Fibroblast of upper back skin (primary cell): ENCODE measurements at places on chromosomes 7 and 10.

DNA sequence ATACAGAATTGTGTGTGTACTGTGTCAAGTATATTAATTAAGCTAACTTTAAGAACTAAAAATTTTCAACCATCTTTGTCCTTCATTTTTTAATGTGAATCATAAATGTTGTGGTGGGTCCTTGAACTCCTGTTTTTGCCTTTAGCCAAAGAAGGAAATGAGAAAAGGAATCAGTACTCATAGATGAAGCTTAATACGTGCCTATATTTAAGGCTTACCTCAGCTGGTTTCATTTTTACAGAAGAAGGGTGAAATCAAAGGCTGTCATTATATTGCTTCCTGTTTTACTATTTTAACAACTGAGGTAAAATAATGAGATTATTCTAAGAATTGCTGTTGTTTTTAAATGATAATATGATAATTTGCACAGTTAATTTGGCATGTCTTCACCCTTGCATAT lies 6.3 kb upstream of the SNX13 start:
- DNase-seq = no peak

DNA sequence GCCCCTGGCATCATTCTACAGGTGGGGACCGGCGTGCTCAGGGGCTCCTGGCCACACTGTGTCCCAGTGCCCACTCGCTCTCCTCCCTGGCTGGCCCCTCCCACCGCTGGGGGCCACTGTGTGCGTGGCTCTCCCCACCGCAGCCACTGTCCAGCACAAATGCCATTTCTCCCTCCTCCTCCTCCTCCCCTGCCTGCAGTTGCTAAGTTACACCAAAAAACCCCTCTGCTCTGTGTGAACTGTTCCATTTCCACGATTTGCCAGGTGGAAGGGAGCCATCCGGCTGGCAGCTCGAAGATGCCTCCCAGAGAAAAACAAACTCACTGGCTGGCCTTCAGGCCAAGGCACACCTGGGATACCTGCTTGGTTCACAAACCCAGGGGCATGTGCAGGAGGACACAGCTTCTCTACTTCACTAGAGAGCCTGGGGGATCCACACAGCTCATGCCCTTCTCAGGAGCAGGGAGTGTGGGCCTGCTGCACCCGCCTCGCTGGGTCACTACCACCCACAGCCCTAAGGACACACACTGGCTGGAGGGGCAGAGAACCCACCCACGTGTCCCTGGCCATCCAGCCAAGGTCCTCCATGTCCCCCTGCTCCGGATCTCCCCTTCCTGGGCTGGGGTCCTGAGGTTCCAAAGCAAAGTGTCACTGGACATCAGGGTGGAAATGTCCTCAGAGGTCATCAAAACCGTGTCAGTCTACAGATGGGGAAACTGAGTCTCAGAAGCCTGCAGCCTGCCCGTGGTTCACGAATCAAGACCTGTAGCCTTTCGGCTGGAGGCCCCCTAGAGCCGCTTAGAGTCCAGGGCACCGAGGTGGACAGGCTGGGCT lies 1.7 kb downstream of the RASGEF1A start:
- no peak for DNase-seq

- DNase-seq = no peak
Observed at GRCh38 chr7:105622106-105622731, 40.9 kb upstream of the EFCAB10 start.

GRCh38 chr10:120047926-120048325 lies 155.4 kb downstream of the SEC23IP start:
- DNase-seq = no peak

- DNase-seq = no peak
Observed at GRCh38 chr10:24674892-24675632, 48.6 kb downstream of the ARHGAP21 start.

DNA sequence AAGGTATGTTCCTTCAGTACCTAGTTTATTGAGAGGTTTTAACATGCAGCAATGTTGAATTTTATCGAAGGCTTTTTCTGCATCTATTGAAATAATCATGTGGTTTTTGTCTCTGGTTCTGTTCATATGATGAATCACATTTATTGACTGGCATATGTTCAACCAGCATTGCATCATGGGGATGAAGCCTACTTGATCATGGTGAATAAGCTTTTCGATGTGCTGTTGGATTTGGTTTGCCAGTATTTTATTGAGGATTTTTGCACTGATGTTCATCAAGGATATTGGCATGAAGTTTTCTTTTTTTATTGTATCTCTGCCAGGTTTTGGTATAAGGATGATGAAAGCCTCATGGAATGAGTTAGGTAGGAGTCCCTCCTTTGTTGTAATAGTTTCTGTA lies 204.0 kb upstream of the GNAI1 start:
- peak; percentile 66 for DNase-seq

- DNase-seq = peak; percentile 44
Observed at GRCh38 chr10:33423154-33423529, 88.7 kb upstream of the NRP1 start.

DNA sequence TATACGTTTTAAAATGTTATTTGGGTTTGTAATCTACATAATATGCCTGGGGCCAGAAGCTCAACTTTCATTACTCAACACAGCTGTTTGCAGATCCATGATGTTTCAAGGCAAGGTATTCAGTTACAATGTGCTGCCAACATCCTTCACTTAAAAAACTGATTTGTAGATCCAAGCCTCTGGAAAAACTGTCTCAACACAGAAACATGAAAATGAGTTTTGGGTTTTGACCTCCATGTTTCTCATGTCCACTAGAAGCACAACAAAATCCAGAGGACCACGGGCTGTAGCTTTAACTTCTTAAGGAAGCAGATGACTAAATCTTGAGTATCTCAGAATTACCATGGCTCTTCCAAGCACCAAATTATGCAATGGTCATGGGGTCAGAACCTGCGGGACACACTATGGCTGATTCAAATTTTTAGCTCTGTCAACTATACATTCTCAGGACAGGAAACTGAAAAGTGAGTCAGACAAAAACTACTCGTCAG lies 247.1 kb upstream of the GRB10 start:
- DNase-seq = peak; percentile 89

GRCh38 chr10:10992961-10993714 lies 24.5 kb upstream of the CELF2 start:
- no peak for DNase-seq

- DNase-seq = no peak
Observed at GRCh38 chr7:29158795-29159423, 12.6 kb upstream of the CPVL start.

GRCh38 chr7:2399848-2400587 lies 3.4 kb upstream of the CHST12 start:
- DNase-seq = peak; percentile 100

DNA sequence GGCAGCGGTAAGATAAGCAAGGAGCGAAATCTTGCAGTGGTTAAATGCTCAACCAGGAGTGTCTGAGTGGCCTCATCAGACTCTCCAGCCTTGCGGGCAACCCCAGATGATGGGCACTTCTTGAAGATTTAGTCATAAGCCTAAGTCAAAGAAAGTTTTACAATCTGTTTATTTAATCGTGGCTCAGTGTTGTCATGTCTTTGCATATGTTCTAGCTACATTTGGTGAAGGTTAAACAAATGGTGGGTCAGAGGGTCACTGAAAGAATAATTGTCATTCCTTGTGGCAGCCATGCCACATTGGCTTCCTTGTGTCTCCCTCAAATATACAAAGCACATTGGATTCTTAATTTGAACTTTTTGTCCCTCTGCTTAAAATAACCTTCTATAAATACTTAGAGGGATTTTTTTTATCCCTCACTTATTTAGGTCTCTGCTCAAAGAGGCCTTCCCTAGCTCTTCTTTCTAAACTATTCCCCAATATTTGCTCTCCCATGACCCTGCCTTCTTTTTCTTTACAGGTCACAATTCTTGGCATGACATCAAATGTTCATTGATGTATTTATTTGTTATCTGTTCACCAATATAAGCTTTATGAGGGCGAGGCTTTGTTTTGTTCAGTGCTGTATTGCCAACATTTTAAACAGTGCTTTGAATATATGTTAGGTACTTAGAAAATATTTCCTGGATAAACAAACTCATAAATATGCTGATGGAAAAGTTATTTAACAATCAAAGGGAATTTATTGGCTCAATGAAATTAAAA lies 68.7 kb downstream of the NEUROD6 start:
- DNase-seq = no peak

DNA sequence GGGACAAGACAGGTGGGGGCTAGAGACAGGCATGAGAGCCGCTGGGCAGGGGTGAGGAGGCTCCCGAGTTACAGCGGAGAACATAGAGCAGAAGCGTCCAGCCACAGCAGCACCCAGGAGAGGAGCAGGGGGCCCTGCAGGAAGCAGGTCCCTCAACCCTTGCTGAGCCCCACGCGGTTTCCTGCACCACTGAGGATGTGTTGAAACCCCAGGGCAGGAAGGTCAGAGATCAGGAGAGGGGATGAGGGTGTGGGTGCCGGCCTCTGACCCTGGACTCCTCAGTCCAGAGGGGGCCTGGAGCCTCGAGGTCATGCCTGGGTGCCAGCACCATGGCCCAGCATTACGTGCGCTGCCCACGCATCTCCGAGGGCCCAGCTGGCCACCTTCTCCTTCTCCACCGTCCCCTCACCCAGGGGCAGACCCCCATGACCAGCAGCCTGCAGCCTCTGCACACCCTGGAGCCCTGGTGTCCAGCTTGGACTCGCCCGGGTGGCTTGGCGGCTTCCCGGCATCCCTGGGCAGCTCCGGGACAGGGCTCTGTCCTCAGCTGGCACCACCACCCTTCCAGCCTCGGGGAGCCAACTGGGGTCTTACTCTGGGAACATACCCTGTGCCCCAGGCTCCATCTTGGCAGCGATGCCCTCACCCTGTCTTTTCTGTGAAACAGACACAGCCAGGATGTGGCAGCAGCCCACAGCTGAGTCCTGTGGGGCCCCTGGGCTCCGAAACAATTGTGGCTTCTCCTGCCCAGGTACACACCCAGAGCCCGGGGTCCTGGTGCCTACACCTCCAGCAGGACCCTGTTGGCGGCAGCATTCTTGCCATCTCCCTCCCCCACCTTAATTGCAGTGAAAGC lies 52.0 kb downstream of the STK32C start:
- DNase-seq = no peak

DNA sequence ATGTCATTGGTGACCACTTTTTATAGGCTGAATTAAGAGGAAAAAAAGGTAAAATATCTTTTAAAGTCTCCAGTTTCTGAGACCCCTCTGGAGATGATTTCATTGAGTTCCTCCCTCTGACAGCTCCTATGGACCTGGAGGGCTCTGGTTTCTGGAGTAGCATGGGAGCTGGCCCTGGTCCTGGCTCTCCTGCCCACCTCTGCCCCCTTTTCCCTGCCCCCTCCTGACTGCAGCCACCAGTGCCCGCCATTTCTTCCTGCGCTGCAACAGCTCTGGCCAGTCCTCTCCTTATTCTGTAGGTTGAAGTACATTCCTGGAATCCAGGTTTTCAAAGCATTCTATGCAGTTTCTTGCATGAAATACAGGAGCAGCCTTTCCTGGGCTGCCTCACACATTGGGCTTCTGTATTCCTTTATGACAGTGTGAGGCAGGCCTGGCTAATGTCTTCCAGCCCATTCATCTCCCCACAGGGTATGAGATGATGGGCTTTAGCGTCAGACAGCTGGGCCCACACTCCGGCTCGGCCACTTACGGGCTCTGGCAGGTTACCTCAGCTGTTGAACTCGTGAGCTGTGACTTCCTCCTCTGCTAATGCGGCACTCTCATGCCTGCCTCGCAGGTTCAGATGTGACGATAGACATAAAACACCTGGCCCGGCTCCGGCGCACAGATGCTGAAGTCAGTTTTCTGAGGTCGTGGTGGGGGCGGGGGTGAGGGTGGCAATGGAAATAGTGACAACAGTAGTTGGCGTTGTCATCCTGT lies 101.7 kb downstream of the MGMT start:
- DNase-seq = no peak

DNA sequence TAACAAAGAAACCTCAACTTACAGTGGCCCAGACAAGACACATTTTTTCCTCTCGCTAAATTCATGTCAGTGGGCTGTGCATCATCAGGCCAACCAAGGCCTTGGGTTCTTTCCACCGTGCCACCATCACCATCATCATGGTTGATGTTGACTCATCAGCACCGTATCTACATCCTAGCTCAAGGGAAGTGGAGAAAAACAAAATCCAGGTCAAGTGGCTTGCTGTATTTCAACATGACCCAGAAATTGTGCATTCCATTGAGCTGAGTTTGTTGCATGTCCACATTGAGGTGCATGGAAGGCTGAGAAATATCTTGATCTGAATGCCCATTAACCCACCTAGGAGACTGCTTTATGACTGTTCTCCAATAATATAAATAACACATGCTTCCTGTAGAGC lies 312.4 kb upstream of the CDC14C start:
- no peak for DNase-seq

DNA sequence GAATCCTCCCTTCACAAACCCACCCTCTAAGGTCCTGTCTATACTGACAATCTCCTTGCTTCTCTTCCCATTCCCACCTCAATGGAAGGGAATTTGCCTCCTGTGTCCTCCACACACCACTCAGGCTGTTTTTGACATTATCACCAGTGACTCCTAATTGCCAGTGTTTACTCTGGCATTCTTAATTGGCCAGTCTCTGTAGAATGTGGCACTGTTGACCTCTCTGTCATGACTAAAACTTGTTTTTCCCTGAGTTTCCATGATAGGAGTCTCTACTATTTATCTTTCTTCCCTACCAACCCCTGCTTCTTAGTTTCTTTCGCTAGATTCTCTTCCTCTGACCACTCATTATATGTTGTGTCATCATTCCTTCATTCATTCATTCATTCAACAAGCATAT lies 12.1 kb downstream of the SLC16A12 start:
- no peak for DNase-seq

DNA sequence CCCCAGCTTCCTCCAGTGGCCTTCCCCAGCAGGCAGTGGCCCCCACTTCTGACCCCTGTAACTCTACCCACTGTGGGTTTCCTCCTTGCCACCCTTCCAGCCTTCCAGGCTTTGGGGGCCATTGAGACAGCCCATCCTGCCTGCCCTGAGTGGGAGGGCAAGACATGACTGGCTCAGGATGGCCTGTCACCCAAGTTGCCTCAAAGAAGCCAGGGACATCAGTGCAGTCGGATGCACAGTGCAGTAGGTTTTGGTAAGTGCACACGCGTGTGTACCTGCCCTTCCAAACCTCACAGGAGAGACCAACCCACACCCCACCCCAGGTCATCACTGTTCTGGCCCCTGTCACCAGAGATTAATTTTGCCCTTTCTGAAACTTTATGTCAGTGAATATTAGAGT lies 22.7 kb downstream of the ZMIZ2 start:
- no peak for DNase-seq

GRCh38 chr7:6228361-6229229 lies 43.8 kb downstream of the CYTH3 start:
- peak; percentile 55 for DNase-seq

DNA sequence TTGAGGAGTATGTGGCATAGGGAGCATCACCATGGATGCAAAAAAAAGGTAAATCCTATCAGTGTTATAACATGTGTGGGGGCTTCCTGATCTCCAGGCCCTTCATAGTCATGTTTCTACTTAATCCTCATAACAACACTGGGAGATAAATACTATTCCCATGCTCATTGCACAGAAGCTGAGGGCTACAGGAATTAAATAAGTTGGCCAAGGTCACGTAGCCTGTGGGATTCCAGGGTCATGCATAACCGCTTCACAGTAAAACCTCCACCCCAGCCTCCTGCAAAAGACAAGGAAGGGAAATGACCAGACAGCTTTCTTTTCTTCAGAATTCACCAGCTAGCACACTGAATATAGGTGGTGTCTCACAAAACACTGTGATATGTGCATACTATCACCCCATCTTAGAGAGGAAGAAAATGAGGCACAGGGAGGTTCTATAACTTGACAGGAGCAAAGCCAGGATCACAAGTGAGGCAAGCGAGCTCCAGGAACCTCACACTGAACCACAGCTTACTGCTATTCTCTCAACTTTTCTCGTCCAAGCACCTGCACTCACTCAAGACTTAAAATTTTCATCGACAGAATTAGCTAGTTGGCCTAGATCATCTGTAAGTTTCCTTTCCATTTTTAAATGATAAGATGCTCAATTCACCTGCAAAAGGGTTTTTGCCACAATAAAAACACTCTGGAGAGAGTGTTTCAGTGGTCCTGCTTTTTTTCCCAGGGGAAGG lies 13.4 kb downstream of the JAZF1 start:
- DNase-seq = peak; percentile 52
